ENCODE measurements at places on chromosomes 4 and X. TPM values are rescaled to one million over a fixed set of nuclear protein-coding genes. Genes with fewer than 3 reads are reported as not detected.

The RAB41 gene
- not detected for total RNA-seq

The GSPT2 gene
- 7.4 TPM for total RNA-seq

The USP17L17 gene
- not detected for total RNA-seq

The PHEX gene
- total RNA-seq, result 0.76 TPM

The DUX4 gene
- total RNA-seq, result not detected

The ZGRF1 gene
- total RNA-seq, result 9.7 TPM

The MAGEA10 gene
- total RNA-seq, result not detected

The NHSL2 gene
- 9.1 TPM for total RNA-seq

The GAGE12H gene
- not detected for total RNA-seq

The EXOC1L gene
- not detected for total RNA-seq

The SSX7 gene
- total RNA-seq, result not detected

The MAGEA4 gene
- not detected for total RNA-seq

The UCP1 gene
- total RNA-seq, result not detected

The HTN1 gene
- not detected for total RNA-seq

The SUPT20HL1 gene
- not detected for total RNA-seq

The CLDN22 gene
- not detected for total RNA-seq

The FAM47A gene
- not detected for total RNA-seq

The GPR173 gene
- total RNA-seq, result 2.9 TPM

The ARHGEF6 gene
- total RNA-seq, result 10.5 TPM

The UCHL1 gene
- 433 TPM for total RNA-seq

The CT47B1 gene
- total RNA-seq, result not detected

The OSTC gene
- 1,685 TPM for total RNA-seq

The NMU gene
- total RNA-seq, result not detected

The CENPVL2 gene
- total RNA-seq, result not detected

The PAK3 gene
- total RNA-seq, result under 0.01 TPM

The PHF8 gene
- total RNA-seq, result 11.7 TPM

The TSPAN6 gene
- total RNA-seq, result 66.3 TPM

The FAM241A gene
- 5.5 TPM for total RNA-seq

The PAGE2B gene
- not detected for total RNA-seq

The AMOT gene
- 3.2 TPM for total RNA-seq

The RNF4 gene
- 64.0 TPM for total RNA-seq

The FAT1 gene
- 14.9 TPM for total RNA-seq

The RHOXF1 gene
- total RNA-seq, result not detected

The AR gene
- under 0.01 TPM for total RNA-seq

The KLHL4 gene
- total RNA-seq, result 27.0 TPM

The S100P gene
- not detected for total RNA-seq

The GAGE2A gene
- total RNA-seq, result not detected

The GPR82 gene
- not detected for total RNA-seq

The SLITRK2 gene
- not detected for total RNA-seq

The PNMA6F gene
- not detected for total RNA-seq

The HDAC8 gene
- 30.9 TPM for total RNA-seq

The REELD1 gene
- not detected for total RNA-seq
